Stimulated activated CD4-positive, alpha-beta T cell treated with anti-CD3 and anti-CD28 coated beads, Interleukin-1b, Interleukin-23, amount 100 ng/mL, for 24 hours (primary cell): ENCODE measurements at places on chromosomes 4 and X.

GRCh38 chrX:129549124-129549523, 9.1 kb downstream of the OCRL start:
- no peak for DNase-seq

DNA sequence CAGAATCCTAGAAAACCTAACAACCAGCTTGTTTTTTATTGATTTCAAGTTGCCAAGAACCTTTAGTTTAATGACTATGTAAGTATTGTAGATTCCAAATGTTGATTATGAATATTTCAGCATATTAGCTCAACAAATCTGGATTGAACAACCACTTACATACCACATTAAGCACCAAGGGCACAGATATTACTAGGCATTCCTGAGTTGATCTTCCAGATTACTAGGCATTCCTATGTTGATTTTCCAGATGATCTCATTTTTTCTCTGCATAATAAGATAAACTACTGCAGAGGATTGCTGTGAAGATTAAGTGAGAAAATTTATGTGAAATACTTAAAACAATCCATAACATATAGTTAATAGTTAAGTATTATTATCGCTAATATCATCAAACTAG, 17.4 kb upstream of the DCAF8L1 start:
- DNase-seq: no peak

- DNase-seq: no peak
Measured at GRCh38 chr4:75781305-75781704, 56.9 kb downstream of the USO1 start.

- no peak for DNase-seq
Measured at GRCh38 chr4:79679859-79680258, 271.8 kb upstream of the GK2 start.

- DNase-seq: no peak
Measured at GRCh38 chrX:133697656-133698055, 282.4 kb upstream of the GPC4 start.

- no peak for DNase-seq
Measured at GRCh38 chrX:10166731-10167151, 10.0 kb downstream of the CLCN4 start.

GRCh38 chr4:37770016-37770415, 56.5 kb upstream of the PGM2 start:
- no peak for DNase-seq

DNA sequence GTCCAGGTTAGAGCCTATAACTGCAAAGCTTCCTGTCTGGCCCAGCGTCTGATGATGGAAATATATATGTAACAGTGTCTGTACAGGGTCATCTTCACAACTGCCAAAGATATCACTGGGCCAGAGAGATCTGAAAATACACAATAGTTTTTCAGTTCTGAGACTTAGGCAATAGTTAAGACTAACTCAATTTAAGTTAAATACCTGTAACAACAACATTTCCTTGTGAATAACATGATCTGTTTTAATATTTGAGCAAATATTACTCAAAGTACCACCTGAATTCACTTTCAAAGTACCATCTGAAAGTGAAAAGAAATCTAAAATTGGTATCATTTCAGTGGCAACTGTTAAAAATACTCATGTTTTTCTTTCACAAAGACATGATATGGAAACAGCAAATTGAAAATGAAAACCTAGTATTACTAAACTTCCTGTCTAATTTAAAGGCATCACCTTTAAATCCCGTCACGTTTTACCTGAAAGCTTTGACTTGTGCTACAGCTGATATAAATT, 9.6 kb downstream of the ZAR1 start:
- no peak for DNase-seq

GRCh38 chrX:138945219-138945618, 233.7 kb upstream of the FGF13 start:
- DNase-seq: no peak

DNA sequence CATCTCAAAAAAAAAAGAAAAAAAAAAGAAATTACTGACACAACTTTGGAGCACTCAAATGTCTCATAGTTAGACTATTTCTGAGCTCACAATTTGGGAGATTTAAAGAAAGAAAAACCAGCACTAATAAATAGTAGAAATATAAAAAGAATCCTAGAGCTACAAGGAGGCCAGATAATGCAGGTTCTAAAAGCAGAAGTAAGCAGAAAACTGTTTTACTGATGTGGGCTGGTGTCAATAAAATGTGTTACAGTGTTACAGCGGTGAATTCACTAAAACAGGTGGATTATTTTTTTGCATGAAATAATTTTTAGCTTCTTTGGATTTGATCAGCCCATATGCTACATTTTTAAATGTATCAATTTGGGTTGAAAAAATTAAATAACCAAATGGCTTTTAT, 375.9 kb downstream of the GPM6A start:
- no peak for DNase-seq

DNA sequence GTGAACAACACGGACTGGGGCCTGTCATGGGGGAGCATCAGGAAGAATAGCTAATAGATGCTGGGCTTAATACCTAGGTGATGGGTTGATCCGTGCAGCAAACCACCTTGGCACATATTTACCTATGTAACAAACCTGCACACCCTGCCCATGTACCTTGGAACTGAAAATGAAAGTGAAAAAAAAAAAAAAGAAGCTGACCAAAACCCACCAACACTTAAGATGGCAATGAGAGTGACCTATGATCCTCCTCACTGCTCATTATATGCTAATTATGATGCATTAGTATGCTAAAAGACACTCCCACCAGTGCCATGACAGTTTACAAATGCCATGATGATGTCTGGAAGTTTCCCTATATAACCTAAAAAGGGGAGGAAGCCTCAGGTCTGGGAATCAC, 503.2 kb upstream of the CTSO start:
- DNase-seq: no peak

DNA sequence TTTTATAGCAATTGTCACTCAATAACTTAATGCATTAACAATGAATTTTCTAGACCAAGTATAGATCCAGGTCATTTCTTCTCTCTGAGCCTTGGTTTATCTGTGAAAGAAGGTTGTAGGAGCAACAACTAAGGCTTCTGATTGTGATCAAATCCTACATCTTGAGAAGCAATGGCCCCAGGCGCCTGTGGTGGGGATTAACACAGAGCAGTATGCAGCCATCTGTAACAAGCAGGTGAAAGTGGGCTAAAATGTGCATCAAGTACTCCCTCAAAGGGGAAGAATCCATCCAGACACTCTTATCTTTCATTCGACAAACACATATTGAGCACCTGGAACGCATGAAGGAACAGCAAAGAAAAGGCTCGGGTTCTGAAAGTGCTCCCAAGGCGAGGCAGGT, 19.1 kb upstream of the SETD7 start:
- no peak for DNase-seq

GRCh38 chrX:42366181-42366580, 411.8 kb downstream of the PPP1R2C start:
- DNase-seq: no peak

GRCh38 chr4:94407846-94408245, 43.9 kb upstream of the PDLIM5 start:
- no peak for DNase-seq

GRCh38 chr4:4618847-4619246, 77.0 kb upstream of the STX18 start:
- no peak for DNase-seq

- no peak for DNase-seq
Measured at GRCh38 chr4:171532968-171533367, 280.2 kb upstream of the GALNTL6 start.

DNA sequence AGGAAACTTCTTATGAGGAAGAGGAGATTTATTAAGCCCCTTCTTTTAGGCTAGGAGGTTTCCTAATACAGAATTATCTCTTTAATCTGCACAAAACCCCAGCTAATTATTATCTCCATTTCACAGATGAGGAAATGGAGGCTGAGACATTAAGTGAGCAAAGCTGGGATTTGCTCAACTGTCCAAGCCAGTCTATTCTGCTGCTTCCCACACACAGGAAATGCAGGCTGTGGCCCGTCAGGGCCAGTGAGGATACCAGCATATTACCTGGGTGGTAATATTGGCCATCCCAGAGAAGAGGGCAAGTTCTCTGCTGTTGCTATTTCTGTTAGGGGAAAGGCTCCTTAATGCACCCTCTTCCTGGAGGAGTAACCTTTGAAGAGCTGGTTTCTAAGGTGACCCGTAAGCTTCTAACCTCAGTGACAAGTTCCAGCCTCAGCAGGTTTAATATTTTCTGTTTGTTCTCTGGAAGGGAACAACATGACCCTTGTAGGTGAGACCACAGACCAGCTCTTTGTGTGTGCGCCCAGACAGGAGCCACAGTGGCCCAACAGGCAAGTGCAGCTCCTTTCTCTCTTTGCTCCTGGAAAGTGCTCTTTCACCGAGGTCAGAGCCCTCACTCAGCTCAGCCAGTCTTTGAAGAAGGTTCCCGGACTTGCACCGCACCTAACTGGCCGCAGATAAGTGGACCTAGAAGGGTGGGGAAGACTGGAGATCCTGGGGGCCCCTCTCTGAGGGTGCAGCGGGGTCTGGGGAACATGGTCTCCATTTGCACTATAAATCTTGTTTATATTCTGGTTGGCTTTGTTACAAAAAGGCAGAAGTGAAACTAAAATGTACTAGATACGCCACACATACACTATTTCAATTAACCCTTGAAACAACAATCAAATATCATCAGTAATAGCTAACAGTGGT, 35.5 kb downstream of the TBC1D9 start:
- no peak for DNase-seq

GRCh38 chr4:165873298-165874071, 448 bp downstream of the TLL1 start:
- no peak for DNase-seq

DNA sequence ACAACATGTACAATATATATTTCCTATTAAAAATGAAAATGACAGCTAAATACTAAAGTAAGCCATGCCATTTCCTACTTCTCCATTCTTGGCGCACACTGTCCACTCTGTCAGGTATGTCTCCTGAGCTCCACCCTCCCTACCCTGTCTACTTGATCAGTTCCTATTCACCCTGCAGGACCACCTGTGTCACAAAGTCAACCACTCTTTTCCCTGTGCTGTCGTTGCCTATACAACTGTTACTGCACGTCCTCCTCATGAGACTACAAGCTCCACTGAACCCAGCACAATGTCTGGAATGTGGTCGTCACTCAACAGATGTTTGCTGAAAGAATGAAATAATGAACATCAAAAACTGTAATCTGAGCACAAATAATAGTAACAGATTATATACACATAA, 54.9 kb downstream of the SLC9A7 start:
- no peak for DNase-seq

- no peak for DNase-seq
Measured at GRCh38 chr4:85500110-85500867, 25.3 kb downstream of the ARHGAP24 start.

DNA sequence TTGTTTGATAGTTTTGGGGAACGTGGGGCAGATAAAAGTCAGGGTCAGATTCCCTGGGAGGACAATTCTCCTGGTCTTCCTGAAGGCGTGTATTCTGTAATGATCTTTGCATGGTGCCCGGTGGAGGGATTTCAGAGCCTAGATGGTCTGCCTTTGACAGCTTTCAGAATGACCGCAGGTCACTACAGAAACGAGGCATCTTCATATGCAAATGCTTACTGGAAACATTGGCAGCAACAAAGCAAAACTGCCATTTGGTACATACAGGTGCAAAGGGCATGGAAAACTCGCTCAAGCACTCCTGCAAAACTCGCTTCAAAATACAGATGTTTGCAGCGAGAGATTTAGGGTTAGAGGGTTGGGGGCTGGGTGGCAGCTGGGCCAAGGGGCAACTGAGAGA, 8.8 kb downstream of the C4orf50 start:
- no peak for DNase-seq

DNA sequence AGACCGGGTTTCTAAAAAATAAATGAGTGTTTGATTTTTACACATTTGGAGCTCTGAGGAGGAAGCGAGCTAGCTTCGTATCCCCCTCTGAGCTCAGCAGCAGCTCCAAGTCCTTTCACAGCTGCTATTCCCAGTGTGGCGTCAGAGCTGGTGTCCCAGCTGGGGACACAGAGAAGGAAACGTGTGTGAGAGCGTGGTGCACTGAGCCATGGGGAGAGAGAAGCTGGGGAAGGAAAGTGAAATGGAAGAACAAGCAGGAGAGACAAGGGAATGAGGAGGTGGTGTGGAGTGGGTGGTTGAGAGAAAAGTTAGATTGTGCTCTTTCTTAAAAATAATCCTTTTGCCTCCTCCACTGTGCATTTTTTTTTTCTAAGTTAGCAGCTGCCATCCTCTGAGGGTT, 79.5 kb upstream of the SLC4A4 start:
- DNase-seq: no peak

DNA sequence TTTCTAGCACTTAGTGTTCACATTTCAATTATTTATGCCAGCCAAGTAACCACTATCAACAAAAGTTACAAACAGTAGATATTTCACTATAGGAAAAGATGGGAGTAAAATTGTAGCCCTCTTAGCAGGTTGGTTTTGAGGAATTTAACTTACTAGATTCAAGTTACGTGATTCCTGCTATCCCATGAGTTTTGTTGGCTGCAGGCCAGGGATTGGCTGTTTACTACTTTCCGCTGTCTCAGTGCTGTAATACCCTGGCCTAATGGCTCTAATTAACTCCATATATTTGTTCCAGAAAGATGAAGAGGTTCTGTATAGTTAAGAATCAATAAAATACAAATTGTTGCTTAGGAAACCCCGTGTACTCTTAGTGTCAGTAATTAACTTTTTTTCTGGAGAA, 55.5 kb upstream of the MAGED1 start:
- DNase-seq: no peak

- DNase-seq: no peak
Measured at GRCh38 chr4:84877051-84877833, 89.2 kb downstream of the WDFY3 start.

GRCh38 chrX:134658002-134658759, at the start of gene PLAC1:
Gene PLAC1 (minus strand): TSS chrX:134658471. CDS start chrX:134566682, 91,789 bp downstream.
- no peak for DNase-seq
